ENCODE measurements at places on chromosomes 2 and 18.

DNA sequence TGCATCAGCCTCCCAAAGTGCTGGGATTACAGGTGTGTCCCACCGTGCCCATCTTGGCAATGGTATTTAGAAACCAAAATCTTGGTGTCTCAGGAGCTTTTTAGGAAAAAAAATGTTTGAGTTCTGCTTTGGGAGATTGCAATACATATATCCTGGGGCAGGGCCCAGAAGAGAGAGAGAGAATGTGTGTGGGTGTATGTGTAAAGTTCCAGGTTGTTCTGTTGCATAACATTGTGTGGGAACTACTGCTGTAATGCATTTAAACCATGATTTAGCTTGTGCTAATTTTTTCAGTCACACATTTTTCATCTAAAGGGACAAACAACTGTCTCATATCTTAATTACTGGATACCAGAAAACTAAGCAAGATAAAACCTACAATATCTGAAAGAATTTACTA is 70.8 kb upstream of the NABP1 start:
- no peak for DNase-seq

DNA sequence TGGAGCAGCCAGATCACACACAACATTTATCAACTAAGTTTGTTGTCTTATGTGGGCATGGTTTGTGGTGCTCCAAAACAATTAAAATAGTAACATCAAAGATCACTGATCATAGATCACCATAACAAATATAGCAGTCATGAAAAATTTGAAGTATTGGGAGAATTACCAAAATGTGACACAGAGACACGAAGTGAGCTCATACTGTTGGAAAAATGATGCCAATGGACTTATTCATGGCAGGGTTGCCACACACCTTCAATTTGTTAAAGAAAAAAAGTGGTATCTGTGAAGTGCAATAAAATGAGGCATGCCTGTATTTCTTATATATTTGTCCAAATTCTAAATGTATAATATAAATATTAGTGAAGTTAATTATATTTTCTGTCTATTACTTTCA is 42.9 kb upstream of the CABYR start:
- no peak for DNase-seq

GRCh38 chr2:144166743-144167142 is 353.2 kb downstream of the ZEB2 start:
- DNase-seq, result no peak

GRCh38 chr18:76892832-76893231 is 70.5 kb downstream of the ZNF236 start:
- DNase-seq, result no peak

DNA sequence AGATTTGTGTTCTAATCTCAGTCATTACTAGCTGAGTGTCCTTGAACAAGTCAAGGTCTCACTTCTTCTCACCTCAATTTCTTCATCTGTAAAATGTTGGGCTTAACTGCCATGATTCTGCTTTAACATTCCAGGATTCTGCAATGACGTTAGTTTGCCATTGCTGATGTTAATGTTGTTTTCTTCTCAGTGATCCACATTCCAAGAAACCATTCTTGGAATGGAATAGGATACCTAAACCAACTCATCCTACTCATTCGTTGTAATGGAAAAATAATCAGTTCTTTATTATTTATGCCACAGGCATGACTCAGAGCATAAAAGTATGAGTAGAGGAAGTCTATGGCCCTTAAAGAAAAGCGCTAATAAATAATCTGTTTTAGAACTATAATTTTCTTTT is 140.2 kb upstream of the ETAA1 start:
- DNase-seq, result no peak

DNA sequence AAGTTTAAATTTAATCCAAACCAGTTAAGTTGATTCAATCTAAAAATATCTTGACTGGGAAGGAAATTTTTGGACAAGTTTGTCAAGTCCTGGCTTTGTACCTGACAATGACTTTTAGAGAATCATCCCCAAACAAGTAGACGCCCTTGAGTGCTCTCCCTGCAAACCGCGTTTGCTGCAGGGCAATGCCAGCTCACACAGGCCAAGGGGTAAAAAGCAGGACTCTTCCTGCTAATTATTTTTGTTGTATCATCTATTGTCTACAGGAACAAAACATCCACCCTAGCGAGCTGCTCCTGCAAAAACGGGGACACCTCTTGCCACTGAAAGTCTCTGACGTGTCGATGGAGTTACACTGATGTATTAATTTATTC is 10.9 kb downstream of the ID2 start:
- no peak for DNase-seq

DNA sequence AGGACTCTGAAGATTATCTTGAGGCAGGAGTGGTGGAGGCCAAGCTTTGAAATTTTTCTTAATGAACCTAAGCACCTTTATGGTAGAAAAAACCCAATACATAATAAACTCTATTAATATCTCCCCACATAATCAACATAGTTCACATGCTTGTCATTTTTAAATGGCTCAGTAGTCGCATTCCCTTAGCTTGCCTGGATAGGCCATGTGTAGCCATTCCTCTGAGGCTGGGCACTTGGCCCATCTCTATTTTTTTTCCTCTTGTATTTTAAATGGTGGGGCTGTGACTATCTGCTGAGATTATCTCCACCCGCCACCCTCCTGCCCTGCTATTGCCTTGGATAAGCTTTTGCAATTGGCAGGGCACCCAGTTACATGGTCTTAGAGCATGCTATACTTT is 143.1 kb downstream of the FHOD3 start:
- no peak for DNase-seq

- DNase-seq, result no peak
Observed at GRCh38 chr2:152186262-152186661, 10.7 kb upstream of the STAM2 start.

GRCh38 chr18:27847412-27847811 is 329.5 kb downstream of the CDH2 start:
- DNase-seq, result no peak

Data from hematopoietic multipotent progenitor cell (in vitro differentiated cells).